NCI-H774 (cell line): ENCODE measurements at places on chromosomes 11 and 22.

DNA sequence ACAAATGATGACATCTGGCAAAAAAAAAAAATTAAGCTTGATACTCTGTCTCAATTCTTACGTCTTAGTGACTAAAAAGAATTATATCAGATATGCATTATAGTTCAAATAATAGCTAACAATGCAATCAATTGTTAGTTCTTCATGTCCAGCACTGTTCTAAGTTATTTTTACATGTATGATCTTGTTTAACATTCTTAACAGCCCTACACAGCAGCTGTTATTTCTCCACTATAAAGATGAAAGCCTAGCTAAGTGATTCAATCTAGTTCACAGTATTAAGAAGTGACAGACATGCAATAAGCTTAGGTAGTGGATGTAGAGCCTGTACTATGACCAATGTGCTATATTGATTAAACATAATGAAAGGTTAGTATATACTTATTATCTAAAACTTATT is 4.1 kb downstream of the ZNF214 start:
- DNase-seq = no peak

DNA sequence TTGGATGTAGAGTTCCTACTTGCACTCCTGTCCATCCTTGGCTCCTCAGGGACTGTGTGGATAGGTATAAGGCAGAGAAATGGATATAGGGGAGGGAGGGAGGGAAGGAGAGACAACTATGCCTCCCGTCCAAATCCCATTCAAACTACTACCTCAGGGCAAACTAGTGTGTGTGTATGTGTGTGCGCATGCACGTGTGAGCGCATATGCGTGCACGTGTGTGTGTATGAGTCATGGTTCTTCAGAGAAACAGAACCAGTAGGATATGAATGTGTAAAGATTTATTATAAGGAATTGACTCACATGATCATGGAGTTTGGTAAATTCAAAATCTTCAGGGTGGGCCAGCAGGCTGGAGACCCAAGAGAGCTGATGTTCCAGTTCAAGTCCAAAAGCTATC is 42.2 kb upstream of the DRD2 start:
- no peak for DNase-seq

DNA sequence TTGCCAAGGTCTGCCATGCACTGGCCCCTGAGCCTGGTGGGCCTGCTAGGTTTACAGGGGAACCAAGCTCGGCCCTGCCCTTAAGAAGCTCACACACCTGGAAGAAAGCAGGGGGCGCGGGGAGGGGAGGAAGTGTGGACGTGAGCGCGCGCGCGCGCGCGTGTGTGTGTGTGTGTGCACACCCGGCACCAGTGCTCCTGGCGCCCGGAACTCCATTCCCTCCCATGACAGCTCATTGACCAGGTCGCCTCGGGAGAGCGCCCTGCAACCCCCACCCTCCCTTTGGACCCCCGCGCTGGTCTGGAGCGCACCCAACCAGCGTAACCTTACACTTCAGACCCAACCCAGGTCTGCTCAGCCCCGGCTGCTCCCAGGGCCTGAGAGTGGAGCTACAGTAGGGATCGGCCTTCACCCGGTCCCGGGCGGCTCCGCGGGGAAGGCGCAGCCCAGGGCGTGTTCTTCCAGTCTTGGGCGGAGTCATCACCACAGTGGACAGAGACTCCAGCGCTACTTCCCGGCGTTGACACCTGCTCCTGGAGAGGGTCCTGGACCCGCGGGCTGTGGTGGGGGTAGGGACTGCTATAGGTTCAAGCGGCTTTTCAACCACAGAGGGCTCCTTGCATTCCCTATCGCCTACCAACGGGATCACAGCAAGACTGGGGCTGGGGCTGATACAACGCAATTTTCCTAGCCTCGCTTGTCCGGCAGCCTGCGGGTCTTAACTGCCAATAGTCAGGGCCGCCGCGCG is 1.5 kb downstream of the GALNT18 start:
- peak; percentile 34 for DNase-seq

GRCh38 chr11:18253233-18253632 is 4.8 kb upstream of the SAA2 start:
- DNase-seq = no peak

DNA sequence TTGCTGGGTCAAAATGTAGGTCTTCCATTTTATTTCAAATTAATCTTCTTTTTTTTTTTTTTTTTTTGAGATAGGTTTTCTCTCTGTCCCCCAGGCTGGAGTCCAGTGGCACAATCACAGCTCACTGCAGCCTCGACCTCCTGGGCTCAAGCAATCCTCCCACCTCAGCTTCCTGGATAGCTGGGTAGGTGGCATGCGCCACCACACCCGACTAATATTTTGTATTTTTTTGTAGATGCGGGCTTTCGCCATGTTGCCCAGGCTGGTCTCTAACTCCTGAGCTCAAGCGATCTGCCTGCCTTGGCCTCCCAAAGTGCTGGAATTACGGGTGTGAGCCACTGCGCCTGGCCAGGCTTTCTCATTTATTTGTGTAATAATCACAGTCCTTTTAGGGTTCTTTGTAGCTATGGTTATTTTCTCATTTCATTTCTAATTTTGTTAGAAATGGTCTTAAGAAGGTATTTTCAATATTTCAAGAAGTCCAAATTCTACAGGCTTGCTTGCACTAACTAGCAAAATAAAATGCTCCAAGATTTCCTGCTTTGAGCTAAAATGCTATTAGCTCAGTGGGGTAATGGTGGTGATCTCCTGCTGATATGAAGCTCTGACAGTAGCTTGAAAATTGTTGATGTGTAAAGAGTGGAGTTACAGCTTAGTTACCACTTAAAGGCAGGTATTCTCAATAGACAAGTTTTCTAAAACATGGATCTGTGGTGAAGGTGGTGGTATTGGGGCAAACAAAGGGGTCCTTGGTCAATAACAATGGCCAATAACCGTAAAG is 50.0 kb downstream of the RBX1 start:
- DNase-seq = no peak

- DNase-seq = no peak
Observed at GRCh38 chr11:93653571-93653970, 7.9 kb upstream of the CEP295 start.

DNA sequence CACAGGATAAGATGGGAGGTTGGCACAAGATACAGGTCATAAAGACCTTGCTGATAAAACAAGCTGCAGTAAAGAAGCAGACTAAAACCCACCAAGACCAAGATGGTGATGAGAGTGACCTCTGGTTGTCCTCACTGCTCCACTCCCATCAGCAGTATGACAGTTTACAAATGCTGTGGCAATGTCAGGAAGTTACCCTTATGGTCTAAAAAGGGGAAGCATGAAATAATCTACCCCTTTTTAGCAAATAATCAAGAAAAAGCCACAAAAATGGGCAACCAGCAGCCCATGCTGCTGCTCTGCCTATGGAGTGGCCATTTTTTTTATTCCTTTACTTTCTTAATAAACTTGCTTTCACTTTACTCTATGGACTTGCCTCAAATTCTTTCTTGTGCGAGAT is 8.7 kb upstream of the PIWIL4 start:
- DNase-seq = no peak

DNA sequence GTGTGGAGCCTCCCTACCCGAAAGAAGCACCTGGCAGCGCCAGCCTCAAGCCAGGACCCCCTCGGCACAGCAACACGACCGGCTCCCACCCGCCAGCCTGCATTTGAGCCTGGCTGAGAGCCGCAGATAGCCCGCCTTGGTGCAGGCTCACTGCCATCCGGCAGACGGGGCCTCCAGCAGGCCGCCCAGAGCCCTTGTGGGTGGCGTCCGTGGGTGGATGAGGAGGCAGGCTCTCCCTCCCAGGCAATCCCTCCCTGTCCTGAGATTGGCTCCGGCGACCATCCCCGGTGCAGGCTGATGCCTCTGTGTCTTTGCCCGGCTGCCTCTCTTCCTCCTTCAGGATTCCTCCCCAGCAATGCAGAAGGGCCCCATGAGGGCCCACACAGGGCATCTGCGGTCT is 1527.9 kb downstream of the BRD1 start:
- no peak for DNase-seq

DNA sequence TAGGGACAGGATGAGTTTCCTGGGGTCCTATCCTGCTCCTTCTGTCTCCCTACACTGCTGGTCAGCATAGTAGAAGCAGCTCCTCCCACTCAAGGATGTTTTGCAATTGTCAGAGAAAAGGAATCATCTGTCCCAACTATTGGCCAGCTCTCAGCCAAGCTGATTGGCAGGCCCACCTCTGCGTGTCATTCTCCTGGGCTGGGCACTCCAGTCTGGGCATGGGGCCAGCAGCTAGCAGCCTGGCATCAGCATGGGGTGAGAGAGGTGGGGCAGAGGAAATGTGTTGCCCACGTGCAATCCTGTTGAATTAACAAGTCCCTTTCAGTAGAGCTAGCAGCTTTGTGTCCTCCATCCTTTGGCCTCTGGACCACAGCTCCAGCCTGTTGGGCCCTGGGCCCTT is 14.1 kb downstream of the ANKK1 start:
- DNase-seq = peak; percentile 95

GRCh38 chr11:94537031-94537600 is 6.6 kb upstream of the FUT4 start:
- DNase-seq = no peak

DNA sequence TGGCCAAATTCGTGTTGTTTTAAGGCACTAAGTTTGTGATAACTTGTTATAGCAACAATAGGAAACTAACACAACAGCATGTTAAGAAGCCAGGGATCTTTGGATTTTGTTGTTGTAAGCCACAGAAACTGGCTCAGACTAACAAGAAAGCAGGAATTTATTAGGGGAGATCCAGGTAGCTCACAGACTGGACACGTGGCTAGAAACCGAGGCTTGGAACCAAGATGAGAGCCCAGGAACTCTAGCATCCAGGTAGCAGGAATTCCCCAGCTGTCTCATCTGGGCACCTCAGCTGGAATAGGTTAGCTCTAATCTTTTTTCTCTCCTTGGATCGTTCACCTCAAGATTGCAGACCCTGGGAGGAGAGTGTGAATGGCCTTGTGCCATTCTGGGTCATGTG is 24.9 kb downstream of the POLA2 start:
- no peak for DNase-seq

GRCh38 chr22:24945430-24945829 is 1.1 kb downstream of the LHFPL7 start:
- DNase-seq = no peak

DNA sequence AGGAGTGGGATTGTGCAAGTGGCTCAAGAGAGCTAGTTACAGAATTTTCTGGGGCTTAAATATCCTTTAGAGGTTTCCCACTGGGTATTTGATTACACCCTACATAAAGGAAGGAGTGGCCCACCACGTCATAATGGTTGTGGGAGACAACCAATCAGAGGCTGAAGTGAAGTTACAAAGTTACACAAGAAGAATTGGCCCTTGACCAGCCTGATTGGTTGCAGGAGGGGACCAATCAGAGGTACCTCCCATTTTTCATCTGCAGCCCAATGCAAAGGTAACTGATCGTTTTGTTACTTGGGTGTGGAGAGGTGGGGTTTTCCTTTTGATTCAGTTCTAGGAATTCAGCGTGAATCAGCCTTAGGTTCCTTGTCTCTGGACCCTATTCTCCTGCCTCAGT is 430.5 kb upstream of the FAT3 start:
- no peak for DNase-seq

- DNase-seq = no peak
Observed at GRCh38 chr22:30561402-30562189, 12.9 kb downstream of the GAL3ST1 start.

- no peak for DNase-seq
Observed at GRCh38 chr11:117606790-117607189, 190.2 kb downstream of the DSCAML1 start.

GRCh38 chr11:77249427-77249826 is 52.1 kb downstream of the GDPD4 start:
- DNase-seq = no peak

DNA sequence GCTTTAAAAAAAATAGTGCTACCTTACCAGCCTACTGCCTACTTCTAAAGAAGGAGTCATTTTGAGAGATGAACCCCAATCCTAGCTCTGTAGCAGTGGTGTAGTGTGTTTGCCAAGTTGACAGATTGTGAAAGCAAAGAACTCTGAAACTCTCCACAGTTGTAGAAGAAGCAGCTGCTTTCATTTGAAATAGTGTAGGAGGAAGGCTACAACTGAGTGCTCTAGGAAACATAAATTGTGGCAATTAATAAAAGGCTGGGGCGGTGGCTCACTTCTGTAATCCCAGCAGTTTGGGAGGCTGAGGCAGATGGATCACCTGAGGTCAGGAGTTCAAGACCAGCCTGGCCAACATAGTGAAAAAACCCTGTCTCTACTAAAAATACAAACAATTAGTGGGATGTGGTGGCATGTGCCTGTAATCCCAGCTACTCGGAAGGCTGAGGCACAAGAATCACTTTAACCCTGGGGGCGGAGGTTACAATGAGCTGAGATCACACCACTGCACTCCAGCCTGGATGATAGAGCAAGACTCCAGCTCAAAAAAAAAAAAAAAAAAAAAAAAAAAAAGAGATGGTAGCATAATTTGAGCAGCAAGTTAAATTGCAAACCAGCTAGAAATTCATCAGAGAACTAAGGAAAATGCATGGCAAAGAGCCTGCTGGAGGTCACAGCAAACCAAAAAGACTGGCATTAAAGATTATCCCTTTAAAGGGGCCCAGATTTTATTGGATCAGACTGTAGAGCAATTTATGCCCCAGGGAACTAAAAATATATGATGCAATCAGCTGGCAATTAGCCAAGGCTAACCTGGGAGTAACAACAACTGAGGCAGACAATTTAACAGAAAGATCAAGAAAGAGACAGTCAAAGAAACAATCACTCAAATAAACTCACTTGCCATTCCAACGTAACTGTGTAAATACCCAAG is 112.6 kb downstream of the LUZP2 start:
- no peak for DNase-seq

DNA sequence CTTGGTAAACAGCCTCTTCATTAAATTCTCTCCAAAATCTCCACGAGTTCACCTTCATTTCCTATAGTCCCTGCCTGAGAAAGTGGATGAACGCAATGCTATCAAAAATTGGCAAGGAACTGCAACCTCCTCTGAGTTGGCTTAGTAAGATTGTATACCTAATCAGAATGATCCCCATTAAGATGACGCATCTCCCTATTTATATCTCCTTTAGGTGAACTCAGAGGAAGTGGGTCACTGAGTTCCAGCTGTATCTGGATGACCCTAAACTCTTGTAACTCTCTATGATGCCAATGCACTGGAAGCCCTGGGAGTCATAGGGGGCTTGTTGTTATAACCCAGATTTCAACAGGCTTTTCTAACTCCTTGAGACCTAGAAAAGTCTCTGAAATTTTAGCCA is 48.2 kb downstream of the OR10A6 start:
- DNase-seq = no peak

DNA sequence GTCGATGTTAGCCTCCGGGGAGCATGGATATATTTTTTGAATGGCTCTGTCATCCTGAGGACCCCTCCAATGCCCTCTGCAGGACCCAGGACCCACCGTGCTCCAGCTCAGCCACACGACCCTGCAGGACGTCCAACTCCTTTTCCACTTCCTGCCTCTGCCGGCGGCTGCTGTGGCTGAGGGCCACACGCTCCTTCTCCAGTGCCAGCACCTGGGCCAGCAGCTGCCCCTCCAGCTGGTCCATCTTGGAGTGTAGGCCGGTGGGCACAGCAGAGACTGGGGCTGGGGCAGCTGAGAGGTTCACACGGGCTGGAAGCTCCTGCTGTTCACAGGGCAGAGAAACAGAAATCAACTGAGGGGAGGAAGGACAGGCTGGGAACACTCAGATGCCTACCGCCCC is 15.6 kb downstream of the NPTXR start:
- no peak for DNase-seq

- DNase-seq = no peak
Observed at GRCh38 chr11:46526216-46527215, 67.3 kb downstream of the AMBRA1 start.

- DNase-seq = no peak
Observed at GRCh38 chr11:10617551-10617950, 49.1 kb upstream of the LYVE1 start.

- peak; percentile 3 for DNase-seq
Observed at GRCh38 chr11:3808861-3809623, 682 bp downstream of the PGAP2 start.
